ENCODE measurements at places on chromosomes 12 and 14.
A peak's percentile ranks its signal among the peaks of the same experiment; 100 is the strongest.

DNA sequence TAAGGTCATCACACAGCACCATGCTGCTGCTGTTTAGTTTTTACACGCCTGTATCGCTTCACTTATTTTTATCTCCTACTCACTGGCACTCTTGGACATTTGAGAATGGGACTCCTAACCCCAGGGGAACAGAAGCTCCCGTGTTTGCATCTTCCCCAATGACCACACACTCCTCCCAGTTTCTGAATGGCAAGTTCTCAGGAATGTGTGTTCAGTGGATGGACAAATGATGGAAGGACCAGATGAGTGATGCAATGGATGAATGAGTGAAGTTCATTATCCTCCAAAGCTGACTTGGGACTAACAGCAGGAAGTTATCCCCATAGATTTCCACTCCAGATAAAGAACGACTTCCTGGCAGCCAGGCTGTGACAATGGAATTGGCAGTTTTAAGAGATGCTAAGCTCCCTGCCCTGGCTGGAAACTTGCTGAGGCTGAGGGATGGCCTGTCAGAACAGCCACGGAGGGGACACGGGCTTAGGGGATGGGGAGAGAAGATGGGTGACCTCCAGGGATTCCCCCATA, 231.5 kb downstream of the SLC15A4 start:
- no peak for DNase-seq

DNA sequence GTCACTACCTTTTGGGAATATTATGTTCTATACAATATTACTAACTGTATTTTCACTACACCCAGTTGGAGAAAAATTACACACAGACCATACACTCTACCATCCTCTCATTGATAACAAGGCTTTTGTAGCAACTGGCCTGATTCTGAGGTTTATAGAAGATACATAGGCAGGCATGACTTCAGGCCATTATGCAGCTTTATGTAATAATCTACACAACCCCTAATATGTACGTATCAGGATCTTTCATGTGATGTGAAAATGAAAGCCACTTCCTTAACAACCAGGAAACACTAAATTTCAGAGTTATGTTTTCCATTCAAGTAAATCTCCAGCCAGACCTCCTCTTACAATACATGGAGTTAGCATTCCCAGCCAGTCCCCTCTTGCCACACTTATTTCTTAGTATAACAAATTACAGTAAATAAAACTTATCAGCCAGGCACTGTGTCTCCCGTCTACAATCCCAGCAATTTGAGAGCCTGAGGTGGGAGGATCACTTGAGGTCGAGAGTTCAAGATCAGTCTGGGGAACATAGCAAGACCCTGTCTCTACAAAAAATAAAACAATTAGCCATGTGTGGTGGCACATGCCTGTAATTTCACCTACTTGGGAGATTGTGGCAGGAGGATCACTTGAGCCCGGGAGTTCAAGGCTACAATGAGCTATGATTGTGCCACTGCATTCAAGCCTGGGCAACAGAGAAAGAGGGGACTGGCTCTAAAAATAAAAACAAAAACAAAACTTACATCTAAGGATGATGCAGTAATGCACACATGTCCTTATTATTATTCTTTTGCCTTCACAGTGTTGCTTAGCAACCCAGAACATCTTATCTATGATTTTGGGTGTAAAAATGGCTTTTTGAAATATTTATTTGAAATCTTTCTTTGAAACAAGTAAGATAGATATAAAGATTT, 10.4 kb upstream of the OSBPL8 start:
- DNase-seq = no peak

GRCh38 chr14:50677527-50678063, 9.5 kb upstream of the SAV1 start:
- no peak for DNase-seq

- DNase-seq = peak; percentile 3
Measured at GRCh38 chr14:95045836-95046430, 111.4 kb downstream of the DICER1 start.

GRCh38 chr14:76375484-76375883, 453 bp upstream of the ESRRB start:
- no peak for DNase-seq

GRCh38 chr14:86003998-86004397, 474.1 kb downstream of the FLRT2 start:
- no peak for DNase-seq

DNA sequence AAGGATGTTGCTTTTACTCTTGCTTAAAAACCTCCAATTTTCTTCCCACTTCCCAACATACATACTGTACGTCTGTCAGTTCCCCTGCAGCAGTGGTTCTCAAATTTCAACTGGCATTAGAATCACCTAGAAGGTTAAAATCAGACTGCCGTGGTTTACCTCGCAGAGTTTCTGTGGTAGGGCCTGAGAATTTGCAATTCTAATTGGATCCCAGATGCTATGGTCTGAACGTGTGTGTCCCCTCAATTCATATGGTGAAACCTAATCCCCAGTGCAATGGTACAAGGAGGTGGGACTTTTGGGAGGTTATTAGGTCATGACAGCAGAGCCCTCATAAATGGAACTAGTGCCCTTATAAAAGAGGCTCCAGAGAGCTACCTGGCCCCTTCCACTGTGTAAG, 226.9 kb downstream of the CRADD start:
- no peak for DNase-seq

DNA sequence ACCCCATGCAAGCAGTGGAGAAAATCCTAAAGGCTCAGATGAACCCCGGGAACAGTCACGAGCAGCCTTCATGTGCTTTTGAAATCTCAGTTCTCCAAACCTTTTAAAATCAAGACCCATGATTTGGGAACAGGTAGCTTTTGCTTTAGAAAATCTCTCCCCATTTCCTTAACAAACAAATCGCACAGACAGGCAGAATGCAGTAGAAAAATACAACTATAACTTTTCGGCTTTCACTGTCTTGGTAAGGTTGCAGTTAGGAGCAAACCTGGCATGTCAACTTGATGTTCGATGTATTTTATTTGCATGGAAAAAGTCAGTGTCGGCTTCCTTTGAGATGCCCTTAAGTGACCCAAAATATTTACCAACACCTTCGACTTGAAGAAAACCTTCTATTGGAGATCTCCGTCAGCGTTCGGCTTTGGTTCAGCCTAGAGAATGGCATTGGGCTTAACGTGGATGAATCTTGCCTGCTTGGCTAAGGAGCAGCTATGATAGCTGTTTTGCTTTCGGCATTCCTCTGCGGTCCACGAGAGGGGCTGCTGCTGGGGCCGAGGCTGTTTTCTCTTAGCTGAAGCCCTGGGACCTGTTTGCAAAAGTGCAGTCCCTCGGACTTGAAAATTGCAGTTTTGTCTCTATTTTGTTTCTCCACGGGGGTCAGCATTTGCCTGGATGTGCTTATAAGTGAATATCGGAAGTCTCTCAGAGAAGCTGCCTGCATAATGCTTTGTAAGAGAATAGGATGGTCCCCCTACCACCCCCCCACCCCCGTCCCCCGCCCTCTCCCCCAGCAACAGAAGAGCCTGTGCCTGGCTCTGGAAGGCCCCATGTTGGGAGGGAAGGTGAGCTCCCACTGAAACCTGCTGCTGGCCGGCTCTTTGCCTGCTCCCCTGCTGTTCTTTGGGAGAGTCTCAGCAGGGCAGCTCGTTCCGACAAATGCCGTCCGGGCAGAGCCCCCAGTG, 122.8 kb downstream of the AACS start:
- DNase-seq = no peak

DNA sequence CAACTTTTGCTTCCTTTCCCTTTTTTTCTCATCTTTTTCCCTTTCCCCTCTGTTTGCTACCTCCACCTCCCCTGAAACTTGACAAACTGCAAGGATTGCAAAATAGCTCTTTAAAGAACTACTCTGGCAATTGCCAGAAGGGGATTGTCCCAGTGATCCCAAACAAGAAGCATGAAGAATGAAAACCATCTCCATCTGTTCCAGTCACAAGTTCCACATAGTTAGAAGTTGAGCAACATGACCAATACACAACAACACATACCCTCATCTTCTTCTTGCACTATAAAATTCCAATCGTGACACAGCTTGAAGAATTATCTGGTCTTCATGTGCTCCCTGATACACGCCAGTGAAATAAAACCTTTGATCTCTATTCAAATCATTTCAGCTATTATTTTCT, 93.7 kb upstream of the USP15 start:
- DNase-seq = no peak

DNA sequence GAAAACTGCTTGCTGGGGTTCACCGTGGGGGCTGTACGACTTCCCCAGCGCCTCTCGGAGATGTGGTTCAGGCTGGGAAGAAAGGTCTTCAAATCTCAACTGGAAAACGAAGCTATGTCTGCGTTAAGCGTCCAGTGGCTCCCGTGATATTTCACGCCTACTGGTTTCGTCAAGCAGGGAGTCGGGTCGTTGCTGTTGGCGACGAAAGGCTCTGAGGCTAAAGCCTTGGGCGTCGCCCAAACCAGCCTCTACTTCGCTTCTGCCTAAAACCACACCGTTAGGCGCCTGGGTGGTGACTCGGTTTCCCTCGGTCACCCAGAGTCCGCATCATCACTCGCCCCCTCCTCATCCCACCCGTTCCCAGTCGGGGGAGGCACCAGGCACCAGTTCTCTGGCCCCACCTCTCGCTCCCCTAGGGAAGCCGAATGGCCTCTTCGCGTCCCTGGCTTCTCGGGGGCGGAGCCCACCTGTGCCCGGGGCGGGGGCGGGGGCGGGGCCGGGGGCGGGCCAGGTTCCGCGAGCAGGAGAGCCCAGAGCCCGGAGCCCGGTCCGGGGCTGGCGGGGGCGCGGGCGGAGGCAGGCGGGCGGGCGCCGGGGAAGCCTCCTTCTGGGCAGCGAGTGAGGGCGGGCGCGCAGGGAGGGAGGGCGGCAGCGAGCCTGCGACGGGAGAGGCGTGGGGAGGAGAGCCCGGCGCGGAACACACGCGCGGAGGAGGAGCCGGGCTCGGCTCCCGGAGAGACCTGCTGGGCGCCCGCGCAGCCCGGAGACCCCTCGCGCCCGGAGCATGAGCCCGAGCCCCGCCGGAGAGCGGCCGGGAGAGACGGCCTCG, at the start of gene B4GALNT3:
TSS of gene B4GALNT3 (plus strand) at position 510 of the 829 bp plus-strand sequence. CDS start 438 bp downstream, outside the sequence.
- peak; percentile 67 for DNase-seq

DNA sequence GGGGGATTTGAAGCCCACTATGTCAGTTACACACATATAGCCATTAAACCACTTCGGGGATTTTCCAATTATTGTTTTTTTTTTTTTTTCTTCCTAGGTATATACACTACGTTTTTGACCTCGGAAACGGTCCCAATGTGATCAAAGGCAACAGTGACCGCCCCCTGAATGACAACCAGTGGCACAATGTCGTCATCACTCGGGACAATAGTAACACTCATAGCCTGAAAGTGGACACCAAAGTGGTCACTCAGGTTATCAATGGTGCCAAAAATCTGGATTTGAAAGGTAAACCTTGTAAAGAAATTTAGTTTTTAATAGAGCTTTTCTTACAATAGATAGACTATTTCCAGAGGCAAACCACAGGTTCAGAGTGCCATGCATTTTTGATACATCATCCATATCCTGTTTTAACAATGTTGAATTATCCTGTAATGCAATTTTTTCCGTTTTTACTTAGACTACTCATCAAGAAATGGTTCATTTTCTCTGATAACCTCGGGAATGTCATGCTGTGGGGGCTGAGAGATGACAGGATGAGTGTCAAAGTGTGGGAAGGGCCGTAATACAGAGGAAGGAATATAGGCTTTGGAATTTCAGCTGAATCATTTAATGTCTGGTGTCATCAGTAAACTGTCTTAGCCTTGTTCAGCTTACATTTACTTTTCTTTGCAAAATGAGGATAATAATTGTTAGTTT, 797.1 kb downstream of the NRXN3 start:
- no peak for DNase-seq

- no peak for DNase-seq
Measured at GRCh38 chr12:15538881-15539280, 216.6 kb downstream of the PTPRO start.

DNA sequence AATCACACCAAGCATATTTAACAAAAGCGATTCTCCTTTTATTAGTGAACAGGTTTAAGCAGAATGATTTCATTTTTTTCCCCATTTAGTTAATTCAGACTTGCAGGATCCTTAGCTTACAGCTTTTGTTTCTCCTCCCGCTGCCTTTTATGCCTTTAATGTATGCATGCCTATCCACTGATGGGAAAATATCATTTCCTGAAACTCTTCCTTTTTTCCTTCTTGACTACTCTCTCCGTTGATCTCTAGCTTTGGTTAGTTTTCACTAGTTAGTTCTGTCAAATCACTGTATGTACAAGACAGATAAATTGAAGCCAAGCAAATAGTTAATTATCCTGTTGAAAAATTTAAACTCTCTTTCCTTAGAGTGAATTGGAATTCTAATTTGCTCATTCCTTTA, 26.3 kb downstream of the NKX2-1 start:
- no peak for DNase-seq

DNA sequence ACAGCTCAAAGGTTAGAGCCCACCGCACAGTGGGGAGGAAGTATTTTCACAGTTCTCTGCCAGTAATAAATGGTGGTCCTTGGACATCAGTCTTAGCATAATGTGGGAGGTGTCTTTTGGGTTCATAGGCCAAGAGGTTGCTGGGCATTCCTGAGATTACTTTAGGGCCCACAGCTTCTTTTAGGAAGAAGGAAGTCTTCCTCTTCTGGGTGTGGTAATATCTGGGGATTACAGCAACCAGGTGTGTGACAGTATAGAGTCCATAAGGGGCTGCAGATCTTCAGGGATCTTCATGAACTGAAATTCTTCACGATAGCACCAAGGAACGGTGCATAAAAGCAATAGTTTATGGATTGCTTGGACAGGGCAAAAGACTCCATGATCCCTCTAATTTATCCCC, 56.2 kb upstream of the PTGR2 start:
- no peak for DNase-seq

GRCh38 chr14:104677512-104678332, 11.7 kb upstream of the INF2 start:
- peak; percentile 72 for DNase-seq

DNA sequence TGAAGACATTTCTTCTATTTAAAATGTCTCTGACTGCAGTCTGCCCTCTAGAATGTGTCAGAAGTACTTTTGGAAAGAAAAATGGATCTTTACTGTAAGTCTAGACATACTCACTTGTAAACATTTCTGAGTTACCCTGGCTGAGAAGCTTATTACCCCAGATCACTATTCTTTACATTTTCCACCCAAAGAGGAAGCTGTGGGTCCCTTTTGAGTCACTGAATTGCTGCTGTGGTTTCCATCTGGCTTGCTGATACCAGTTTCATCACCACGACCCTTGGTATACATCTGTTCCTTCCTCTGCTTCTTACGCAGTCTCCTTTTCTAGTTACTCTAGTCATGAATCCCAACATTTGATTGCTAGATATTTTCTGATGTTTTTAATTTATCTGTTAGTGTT, 20.2 kb upstream of the CLEC4D start:
- DNase-seq = no peak

- DNase-seq = peak; percentile 44
Measured at GRCh38 chr12:26434299-26435068, 239.1 kb downstream of the SSPN start.

All from body of pancreas (tissue), 4 donors.